Non-pigmented ciliary epithelial cell (primary cell): ENCODE measurements at places on chromosomes 11 and 22.

- DNase-seq: peak; percentile 76
Measured at GRCh38 chr22:27224485-27225374, 567.3 kb downstream of the MIAT start.

- no peak for DNase-seq
Measured at GRCh38 chr22:17641269-17641668, 2.7 kb downstream of the BCL2L13 start.

- DNase-seq: no peak
Measured at GRCh38 chr22:50548921-50549790, 3.5 kb downstream of the KLHDC7B start.

DNA sequence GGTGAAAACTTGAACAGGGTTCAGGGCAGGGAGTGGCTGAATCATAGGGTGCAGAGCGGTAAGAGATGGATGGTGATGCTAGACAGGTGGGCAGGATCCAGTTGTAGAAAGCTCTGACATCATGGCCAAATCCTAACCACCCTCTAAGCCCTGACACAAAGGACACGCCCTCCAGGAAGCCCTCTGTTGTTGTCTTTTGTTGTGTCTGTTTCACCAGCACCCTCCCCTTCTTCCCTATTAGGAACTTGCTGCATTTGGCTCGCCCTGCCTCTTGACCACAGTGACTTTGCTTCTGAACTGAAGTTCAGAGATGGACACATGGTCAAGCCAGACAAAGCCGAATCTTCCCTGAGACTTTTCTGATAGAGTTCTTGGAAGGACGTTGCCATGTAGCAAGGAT is 14.2 kb upstream of the APOL6 start:
- no peak for DNase-seq

GRCh38 chr11:57203359-57203758 is 21.6 kb downstream of the LRRC55 start:
- no peak for DNase-seq

GRCh38 chr11:26862801-26863200 is 131.1 kb upstream of the FIBIN start:
- DNase-seq: no peak
